Fibroblast of mammary gland (primary cell): ENCODE measurements at places on chromosomes 7 and 10.

DNA sequence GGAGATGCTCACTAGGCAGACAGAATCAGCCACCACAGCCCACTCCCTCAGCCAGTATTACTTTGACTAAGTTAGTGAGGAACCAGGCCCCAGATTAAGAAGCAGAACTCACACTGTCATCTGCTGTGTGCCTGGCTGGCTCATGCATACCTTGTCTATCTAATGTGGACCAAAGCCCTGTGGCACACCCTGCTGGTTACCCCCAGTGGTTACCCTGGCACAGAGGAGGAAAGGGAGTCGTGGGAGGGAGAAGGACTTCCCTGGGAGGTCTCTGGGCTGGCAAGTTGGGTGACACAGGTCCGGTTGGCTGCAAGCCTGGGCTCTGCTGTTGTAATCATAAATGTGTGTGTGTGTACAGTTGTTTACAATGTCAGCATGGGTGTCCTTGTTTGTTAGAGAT is 7.5 kb upstream of the SH2D4B start:
- peak; percentile 29 for DNase-seq

DNA sequence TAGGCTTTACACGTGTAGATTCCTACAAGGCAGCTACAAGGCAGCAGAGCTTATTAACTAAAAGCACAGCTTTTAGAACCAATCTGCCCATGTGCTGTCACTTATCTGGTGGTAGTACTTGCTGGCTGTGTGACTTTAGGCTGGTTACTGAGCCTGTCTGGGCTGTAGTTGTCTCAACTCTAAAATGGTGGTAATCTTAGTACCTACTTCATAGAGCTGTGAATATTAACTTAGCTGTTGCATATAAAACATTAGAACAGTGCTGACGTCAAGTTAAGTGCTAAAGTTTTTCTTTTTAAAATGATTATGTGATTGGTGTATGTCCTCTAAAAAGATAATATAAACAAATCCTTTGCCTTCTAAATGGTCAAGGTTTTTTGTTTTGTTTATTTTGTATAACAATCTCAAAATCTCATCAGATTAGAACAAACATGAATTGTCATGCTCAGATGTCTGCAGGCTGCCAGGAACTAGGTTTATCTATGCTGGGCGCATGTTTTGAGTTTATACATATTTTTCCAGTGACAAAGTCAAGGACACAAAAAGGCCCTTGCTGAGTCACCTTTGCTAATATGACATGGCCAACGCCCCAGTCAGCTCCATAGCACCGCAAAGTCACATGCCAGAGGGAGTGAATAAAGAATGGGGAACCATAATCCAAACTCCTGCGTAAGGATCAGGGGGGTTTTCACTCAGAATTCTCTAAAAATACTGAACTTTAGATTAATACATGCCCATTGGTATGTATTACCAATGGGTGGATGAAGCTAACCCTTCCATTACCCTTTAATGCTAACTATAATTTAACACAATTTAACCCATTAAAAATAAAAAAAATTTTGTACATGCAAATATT is 39.8 kb upstream of the ARL4A start:
- peak; percentile 42 for DNase-seq

- no peak for DNase-seq
Observed at GRCh38 chr7:128407751-128408708, 1.8 kb downstream of the IMPDH1 start.

DNA sequence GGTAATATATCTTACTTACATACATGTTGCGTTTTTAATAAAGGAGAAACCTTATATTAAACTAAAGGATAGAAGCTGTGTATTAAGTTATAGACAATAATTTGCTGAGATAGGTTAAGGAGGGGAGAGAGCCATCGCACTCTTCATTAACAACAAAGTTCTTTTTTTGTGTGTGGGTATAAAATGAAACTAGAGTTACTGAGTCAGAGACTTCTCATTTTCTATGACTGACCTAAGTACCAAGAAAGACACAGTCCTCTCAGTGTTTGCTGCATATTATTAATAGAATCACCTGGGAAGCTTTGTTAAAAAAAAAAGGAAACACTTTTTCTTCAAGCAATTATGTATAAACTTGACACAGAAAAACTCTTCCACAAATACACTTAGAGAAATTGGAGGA is 31.4 kb downstream of the FEZF1 start:
- DNase-seq, result no peak

DNA sequence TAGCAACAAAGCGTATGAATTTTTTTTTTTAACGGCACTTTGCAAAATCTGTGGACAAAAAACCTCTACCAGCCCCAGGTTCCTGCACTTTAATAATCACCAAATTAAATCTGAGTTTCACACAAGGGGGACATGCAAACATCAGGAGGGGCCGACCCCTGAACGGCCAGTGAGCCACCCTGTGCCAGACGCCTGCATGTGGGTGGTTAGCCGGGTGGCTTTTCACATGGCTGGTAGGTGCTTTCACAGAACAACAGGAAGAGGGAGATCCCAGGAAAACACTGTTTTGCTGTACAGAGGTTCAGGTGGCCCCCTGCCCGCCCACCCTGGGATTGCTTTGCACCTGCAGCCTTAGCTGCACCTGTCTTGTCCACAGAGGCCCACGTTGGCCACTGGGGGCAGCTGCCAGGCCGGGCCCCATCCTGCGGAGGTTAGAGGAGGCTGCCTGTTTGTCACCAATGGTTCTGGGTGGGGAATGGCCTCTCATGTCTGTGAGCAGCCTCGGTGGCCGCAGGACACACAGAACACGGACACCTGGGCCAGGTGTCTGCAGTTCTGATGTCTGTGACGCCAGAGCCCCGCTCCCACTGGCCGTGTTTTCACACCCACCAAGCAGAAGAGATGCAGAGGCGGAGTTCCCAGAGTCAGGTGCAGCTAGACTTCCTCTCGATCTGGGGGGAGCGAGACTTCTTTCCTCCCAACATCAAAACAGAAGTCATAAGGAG is 107.7 kb downstream of the FAM53B start:
- DNase-seq, result no peak

DNA sequence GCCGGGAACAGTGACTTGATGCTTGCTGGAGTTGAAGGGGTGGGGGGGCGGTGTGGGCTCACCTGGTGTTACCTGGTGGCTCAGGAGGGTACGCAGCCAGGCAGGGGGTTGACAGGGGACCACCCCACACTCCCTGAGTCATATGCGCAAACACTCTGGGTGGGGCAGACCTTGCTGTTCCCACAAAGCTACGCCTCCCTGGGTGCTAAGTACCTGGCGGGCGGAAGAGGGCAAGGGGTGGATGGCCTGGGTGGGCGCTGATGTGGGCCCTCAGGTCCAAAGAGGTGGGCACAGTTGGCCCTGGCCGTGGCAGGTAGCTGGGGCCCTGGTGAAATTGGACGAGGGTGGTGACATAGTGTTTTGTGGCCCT is 13.9 kb downstream of the STX1A start:
- DNase-seq, result no peak
